ENCODE measurements at places on chromosomes 3 and 15.

DNA sequence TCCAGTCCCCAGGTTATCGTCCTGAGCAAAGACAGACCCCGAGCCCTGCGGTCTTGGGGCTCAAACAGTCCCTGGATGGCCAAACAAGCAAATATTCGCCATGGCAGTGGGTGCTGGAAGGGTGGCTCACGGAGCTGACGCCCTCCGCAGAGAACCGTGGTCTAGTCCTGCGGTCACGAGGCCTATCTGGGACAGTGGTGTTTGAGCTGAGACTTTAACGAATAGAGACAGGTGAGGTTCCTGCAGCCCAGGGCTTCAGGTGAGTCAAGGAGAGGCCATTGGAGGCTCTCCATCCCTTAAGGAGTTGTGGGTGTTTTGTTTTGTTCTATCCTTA is 399 bp upstream of the SUCLG2 start:
- DNase-seq: no peak

DNA sequence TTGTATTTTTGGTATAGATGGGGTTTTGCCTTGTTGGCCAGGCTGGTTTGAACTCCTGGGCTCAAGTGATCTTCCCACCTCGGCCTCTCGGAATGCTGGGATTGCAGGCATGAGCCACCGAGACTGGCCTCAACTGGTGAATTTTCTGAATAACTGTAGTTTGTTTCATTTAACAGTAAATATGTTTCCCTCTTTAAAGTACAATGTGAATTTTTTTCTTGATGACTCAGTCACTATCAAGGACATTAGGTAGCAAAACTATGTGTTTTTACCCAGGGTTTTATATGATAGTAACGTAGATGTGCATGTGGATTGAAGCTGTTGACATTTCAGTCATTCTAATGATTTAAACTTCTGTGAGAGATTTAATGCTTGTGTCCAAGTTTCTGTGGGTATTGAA is 40.2 kb upstream of the MAPKBP1 start:
- DNase-seq: no peak

DNA sequence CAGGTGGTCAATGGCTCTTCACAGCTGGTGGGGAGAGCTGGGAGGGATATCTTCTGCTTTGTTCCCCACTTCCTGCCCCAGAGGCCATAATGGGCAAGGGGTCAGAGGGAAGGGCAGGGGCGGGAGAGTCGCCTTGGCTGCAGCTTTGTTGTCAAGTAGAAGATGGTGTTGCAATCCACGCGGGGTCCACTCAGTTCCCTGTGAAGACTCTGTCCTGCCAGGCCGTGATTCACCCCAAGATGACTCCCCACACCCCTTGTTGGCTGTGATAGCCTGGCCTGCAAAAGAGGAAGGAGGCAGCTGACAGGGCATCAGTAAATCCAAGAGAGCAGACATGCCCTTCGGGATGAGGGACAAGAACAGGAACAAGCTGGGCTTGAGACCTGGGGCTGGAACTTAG is 6.9 kb downstream of the GALNT15 start:
- DNase-seq: no peak

DNA sequence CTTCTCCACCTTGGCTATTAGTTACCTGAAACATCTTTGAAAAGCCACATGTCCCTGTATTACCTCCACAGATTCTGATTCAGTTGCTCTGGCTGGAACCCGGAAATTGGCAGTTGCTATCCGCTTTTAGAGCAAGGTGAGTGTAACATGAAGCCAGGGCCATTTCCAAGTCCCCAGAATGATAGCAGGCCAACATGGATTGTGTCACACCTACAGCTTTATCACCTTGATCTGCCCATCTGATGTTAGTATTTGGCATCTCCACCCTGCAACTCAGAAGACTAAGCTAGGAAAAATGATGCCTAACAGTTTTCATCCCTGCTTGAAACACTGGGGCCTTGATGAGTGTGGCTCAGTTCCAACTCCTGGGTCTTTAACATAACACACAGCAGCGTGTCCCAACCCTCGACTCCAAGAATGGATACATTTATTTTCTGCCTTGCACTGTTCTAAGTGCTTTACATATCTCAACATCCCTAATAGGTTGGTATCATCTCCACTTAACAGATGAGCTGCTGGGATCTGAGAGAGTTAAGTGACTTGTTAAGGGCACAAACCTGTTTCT is 21.3 kb upstream of the NUDT16 start:
- no peak for DNase-seq

DNA sequence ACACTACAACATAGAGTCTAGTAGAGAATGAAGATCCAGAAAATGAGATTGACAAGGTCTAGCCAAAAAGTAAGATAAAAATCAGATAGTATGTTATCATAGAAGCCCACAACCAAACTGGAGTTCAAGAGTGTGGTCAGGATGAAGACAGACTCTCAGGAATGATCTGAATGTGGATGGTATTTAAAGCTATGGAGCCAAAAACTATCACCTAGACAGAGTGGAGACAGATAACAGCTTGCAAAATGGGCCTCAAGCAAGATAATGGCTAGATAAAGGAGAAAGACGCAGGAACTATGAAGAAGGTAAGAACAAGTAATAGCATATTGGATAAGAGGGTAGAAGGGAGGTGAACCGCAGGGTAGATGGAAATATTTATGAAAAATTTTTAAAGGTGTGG is 35.4 kb downstream of the ZMAT3 start:
- no peak for DNase-seq

DNA sequence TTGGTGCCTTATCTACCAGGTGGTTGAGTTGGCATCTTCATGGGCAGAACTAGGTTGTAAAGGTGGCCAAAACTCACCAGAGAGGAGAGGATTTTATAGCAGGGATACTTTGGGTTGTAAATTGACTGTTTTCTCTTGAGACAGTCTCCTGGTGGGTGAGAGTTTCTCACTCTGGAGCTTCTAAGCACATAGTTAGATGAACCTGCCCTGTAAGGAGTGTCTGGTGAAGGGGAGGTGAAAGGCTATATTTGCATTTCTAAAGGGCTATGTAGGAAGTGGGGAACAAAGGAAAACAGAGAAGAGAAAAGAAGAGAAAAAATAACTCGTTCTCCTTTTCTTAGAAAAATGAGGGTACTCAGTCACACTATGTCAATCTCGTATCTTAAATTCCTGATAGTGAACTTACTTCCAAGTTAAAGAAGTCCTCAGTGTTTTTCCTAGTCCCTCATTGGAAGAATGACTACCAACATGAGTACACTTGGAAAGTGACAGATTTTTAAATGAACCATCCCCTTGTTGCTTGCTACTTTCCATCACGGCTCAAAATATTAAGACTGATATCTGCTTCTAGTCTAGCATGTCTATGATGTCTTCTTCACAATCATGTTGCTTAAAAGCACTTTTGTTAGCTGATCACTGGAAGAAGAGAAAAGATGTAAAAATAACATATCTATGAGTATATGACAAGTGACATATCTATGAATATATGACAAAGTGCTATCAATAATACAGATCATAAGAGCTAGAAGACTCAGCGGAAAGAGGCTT is 113.8 kb upstream of the P2RY1 start:
- no peak for DNase-seq

DNA sequence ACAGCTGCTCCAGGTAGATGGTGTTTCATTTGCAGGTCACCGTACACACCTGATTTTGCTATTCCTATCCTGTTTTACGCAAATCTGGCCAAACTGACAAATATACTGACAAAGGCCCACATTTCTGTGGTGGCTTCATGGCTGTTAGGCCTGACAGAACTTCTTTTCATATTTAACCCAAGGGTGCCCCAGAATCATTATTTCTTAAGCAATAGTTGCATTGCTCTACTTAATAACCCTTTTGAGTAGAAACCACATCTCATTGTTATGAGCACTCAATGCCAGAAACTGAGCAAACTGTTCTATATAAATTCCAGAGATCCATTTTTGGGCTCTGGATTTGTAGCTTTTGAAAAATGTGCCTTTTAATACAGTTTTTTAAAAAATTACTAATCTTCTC is 19.4 kb downstream of the ASTE1 start:
- DNase-seq: no peak

GRCh38 chr3:72535772-72536171 is 312.5 kb downstream of the SHQ1 start:
- DNase-seq: no peak

- no peak for DNase-seq
These were observed 106.2 kb downstream of the ST8SIA2 start for GRCh38 chr15:92499731-92500530.

DNA sequence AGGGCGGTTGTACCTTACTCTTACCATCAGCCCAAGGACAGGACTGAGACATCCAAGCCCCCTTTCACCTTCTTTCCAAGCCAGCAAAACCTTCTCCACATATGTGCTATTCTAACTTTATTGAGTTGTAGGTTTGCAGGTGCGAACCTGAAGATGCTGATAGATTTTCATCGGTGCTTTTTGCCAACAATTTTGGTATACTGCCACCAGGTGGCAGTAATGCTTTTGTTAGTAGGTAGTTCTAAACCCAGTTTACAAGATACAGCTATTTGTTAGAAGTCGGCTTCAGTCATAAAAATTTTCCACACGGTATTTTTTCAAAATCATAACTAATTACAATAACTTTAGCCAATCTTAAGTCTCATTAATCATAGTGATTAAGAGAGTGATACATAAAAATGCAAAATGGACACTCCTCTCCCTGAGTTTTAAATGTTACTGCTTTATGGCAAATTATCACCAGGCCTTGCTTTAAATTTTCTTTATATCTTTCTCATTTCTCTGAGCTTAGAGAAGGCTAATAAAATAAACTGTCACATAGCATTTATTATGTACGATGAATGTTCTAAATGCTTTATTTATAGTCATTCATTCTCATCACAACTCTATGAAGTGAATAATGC is 636 bp downstream of the TBC1D21 start:
- DNase-seq: peak; percentile 56

- DNase-seq: no peak
These were observed 13.0 kb downstream of the MECOM start for GRCh38 chr3:169650503-169650902.

DNA sequence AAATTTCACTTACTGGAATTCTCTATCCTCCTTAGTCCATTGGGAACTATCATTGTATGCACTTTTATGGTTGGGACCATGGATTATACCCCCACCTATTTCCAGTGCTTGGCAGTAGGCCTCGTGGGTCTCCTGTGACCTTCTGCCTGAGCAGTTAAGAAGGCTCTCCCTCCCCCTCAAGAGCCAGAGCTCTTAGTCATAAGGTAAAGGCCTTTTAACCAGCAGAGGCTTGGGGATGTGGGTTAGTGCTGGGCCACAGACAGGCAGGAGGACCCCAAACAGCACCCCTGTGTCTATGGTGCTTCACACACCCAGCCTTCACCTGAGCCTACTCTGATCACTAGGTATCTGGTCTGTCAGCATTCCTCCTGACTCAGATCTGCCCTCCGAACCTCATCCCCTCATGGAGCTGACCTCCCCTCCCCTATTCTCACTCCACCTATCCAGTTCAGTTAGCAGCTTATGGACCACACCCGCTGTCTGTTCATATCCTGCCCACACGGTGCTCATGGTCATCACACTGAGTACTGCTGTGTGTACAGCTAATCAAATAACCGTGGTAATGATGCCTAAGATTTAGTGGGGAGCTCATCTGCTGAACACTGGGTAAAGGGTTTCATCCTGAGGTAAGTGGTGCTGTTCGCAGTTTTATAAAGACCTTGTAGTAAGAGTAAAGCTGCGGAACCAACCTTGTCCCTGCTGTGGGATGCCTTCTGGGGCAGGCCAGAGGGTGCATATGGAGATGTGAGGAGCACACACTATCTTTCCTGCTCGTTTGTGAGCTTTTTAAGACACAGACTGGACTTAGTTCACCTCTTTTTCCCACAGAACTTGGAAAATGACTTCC is 40.9 kb downstream of the KLHL18 start:
- DNase-seq: no peak

GRCh38 chr3:120263792-120264191 is 21.2 kb downstream of the GPR156 start:
- no peak for DNase-seq

GRCh38 chr3:20062996-20063395 is 22.8 kb downstream of the KAT2B start:
- no peak for DNase-seq

GRCh38 chr3:36597422-36597821 is 166.9 kb downstream of the DCLK3 start:
- DNase-seq: no peak

- no peak for DNase-seq
These were observed 50.2 kb upstream of the C15orf39 start for GRCh38 chr15:75151214-75152128.

- no peak for DNase-seq
These were observed 91.8 kb upstream of the KLF13 start for GRCh38 chr15:31234815-31235214.

DNA sequence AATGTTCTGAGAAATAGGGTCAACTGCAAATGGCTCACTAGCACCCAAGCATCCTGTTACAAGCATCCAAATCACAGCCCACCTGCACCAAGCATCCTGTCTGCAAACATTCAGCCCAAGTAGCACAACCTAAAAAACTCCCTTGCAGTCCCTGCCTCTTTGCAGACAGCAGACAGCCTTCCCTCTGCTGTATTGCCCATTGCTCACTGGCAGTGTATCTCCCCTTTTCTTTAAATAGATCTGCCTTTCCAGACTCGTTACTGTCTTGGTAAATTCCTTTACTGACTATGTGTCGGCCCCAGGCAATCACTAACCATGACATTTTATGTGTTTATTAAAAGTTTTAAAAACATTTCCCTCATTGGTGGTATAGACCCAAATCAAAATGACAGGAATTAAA is 155.4 kb downstream of the ADAMTSL3 start:
- DNase-seq: no peak

DNA sequence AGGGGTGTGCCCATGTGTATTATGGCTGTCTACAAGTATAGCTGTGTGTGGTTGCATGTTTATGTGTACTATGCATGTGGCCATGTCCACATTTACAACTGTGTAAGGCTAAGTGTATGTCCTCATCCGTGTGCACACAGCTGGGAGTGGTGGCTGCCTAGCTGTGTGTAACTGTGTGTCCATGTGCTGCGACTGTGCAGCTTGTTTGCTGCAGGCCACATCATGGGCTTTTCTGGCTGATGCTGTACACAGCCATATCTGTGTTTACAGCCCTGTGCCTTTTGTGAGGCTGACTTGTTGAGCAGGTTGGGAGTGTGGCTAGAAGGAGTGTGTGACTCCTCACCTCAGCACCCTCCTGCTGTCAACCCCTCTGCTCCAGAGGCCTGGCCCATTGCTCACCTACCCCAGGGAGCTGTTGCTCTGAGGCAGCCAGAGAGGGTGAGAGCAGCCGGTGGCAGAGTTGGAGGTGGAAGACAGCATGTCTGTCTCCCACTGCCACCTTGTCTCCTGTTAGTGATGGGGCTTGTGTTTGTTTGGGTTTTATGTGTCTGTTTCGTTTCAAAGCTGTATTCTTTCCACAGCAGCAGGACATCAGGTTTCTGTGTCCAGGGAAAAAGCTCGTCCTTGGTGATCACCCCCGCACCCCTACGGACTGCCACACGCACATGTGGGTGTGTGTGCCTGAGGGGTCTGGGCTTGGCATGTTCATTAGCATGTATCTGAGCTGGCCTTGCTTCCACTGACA is 1.4 kb upstream of the GRM2 start:
- DNase-seq: no peak

- DNase-seq: no peak
These were observed 57.5 kb upstream of the TRA2B start for GRCh38 chr3:185995352-185995751.

DNA sequence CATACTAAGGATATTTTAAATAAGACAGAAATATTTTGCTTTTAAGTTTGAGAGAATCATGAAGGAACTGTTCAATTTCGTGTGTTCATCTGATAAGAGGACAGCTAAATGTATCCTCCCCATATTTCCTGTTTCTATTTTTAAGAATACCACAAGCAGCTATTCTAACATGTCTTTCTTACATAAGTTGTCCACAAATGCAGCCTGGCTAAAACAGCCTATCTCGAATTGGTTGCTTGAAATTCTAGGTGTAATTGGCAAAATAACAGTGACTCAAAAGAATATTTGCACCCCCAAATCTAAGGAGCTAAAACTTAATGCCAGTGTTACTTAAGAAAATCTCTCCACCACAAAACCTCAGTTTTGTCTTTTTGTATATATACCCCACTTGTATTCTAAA is 35.0 kb downstream of the BTLA start:
- DNase-seq: no peak
